GM23338 (cell line): ENCODE measurements at places on chromosomes 2 and 18. TPM values are rescaled to one million over a fixed set of nuclear protein-coding genes. Genes with fewer than 3 reads are reported as not detected.

- no peaks in the 10 kb centered on the region for H3K27me3 ChIP-seq
- H3K4me1 ChIP-seq: peaks cover 44% of the 10 kb centered on the region
- H3K4me3 ChIP-seq: no peak overlapping the region
- no peak for DNase-seq
- H3K27ac ChIP-seq: no peak overlapping the region
Measured at GRCh38 chr2:182594286-182594685, 121.8 kb upstream of the DNAJC10 start.

- no peaks in the 10 kb centered on the region for H3K36me3 ChIP-seq
- no peak overlapping the region for H3K27ac ChIP-seq
- no peak for DNase-seq
- H3K4me1 ChIP-seq: no peaks in the 10 kb centered on the region
Measured at GRCh38 chr2:1495676-1496358, 82.6 kb downstream of the TPO start.

DNA sequence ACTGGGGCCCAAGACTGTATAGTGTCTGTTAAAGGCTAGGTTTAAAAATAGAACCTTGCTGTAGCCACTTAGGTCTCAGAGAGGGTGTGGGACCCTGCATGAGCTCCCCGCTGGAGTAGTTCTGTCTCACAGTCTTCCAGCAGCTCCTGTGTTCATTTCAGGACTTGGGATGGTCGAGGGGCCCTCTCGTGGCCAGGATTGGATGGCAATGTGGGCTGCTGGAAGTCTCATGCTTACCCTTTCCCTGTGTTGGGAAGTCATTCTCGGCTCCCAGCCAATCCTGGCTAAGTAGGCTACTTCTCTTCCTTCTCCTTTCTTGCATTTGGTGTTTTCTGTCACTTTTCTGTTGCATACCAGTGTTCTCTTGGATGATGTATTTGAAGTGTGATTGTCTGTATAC is 284.0 kb upstream of the GCFC2 start:
- no peaks in the 10 kb centered on the region for H3K36me3 ChIP-seq
- DNase-seq: peak; percentile 30
- no peaks in the 10 kb centered on the region for H3K4me1 ChIP-seq
- no peak overlapping the region for H3K27ac ChIP-seq

GRCh38 chr18:2441544-2441943 is 129.8 kb downstream of the METTL4 start:
- no peak for DNase-seq
- no peak overlapping the region for H3K4me3 ChIP-seq
- peaks cover 3% of the 10 kb centered on the region; the same call in 1 of the 2 replicates for H3K36me3 ChIP-seq
- no peaks in the 10 kb centered on the region for H3K27me3 ChIP-seq
- H3K4me1 ChIP-seq: peaks cover 5% of the 10 kb centered on the region; the same call in 1 of the 2 replicates

- H3K4me3 ChIP-seq: no peak overlapping the region
- DNase-seq: peak; percentile 68
Measured at GRCh38 chr2:77054938-77055337, 467.2 kb downstream of the LRRTM4 start.

GRCh38 chr2:175872721-175873120 is 129.3 kb downstream of the LNPK start:
- H3K27ac ChIP-seq: no peak overlapping the region
- no peak overlapping the region for H3K4me3 ChIP-seq
- no peak for DNase-seq
- no peaks in the 10 kb centered on the region for H3K4me1 ChIP-seq
- H3K27me3 ChIP-seq: no peaks in the 10 kb centered on the region

DNA sequence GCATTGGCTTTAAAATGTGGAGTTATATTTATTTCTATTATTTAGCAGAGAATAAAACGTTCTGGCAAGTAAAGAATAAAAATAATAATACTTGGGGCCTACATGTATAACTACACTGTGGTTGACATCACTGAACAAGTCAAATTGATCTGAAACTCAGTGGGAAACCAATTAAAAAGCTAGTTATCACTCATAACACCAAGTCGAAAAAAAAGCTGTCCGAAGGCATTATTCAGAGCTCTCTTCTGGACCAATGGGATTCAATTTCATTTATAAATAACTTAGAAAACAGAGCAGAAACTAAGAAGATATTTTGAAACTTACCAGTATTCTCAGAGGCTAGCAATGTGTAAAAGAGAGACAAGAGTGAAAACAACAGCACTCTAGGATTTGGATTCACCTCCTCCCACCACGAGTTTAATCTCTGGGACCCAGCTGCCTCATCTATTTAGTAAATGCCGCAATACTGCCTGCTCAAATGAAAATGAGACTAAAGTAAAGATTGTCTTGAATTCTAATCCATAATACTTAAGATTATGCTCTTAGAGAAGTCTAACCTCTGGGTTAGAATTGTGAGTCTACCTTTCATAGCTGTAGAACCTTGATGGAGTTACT is 128.4 kb downstream of the NBAS start:
- H3K4me1 ChIP-seq: no peaks in the 10 kb centered on the region
- no peaks in the 10 kb centered on the region for H3K36me3 ChIP-seq
- H3K27me3 ChIP-seq: no peaks in the 10 kb centered on the region
- no peak overlapping the region for H3K27ac ChIP-seq
- no peak for DNase-seq
- H3K4me3 ChIP-seq: no peak overlapping the region

GRCh38 chr2:64939332-64939917 is 49.8 kb upstream of the SLC1A4 start:
- no peak overlapping the region for H3K27ac ChIP-seq
- peaks cover 25% of the 10 kb centered on the region; the same call in 1 of the 2 replicates for H3K4me1 ChIP-seq
- no peak overlapping the region for H3K4me3 ChIP-seq
- peak; percentile 52 for DNase-seq
- no peaks in the 10 kb centered on the region for H3K27me3 ChIP-seq
- H3K36me3 ChIP-seq: no peaks in the 10 kb centered on the region; the same call in 1 of the 2 replicates

- peak overlapping the region; percentile 76 for H3K4me3 ChIP-seq
- no peaks in the 10 kb centered on the region for H3K27me3 ChIP-seq
- H3K36me3 ChIP-seq: no peaks in the 10 kb centered on the region
- H3K27ac ChIP-seq: no peak overlapping the region
- peaks cover 35% of the 10 kb centered on the region for H3K4me1 ChIP-seq
Measured at GRCh38 chr2:11342551-11343367, 1.7 kb downstream of the ROCK2 start.

The ANKRD62 gene
- not detected in 2 replicates for total RNA-seq

The EEF1B2 gene
- 213 and 305 TPM in 2 replicates for total RNA-seq

The CPLX4 gene
- total RNA-seq: not detected in 2 replicates

The DUSP11 gene
- 19.1 and 23.3 TPM in 2 replicates for total RNA-seq
